ENCODE measurements at places on chromosomes 1 and 21. TPM values are rescaled to one million over a fixed set of nuclear protein-coding genes. Genes with fewer than 3 reads are reported as not detected.

Gene LRRC38
- not detected for total RNA-seq

DNA sequence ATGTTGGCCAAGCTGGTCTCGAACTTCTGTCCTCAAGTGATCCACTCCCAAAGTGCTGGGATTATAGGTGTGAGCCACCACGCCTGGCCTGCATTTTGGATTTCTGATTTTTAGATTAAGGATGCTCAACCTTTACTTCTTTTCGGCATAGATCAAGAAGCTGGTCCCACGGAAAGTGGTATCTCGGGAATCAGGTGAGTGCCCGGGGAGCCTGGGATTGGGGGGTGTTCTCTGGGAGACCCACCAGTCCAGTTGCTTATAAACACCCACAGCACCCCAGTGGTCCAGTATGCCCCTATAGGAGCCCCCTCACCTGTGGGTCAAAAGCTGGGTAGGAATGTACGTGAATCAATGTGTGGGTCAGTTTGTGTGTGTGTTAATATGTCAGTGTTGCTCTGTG, 3.2 kb downstream of the SH3D21 start:
- no peaks in the 10 kb centered on the region for H3K27me3 ChIP-seq
- H3K36me3 ChIP-seq: no peaks in the 10 kb centered on the region

GRCh38 chr1:21319447-21320407, 29.5 kb upstream of the ECE1 start:
- H3K27me3 ChIP-seq: no peaks in the 10 kb centered on the region
- H3K4me3 ChIP-seq: no peak overlapping the region
- no peak overlapping the region for H3K27ac ChIP-seq
- DNase-seq: no peak
- peaks cover 23% of the 10 kb centered on the region for H3K4me1 ChIP-seq
- peaks cover 11% of the 10 kb centered on the region for H3K36me3 ChIP-seq

Gene DMRTA2
- total RNA-seq: not detected

Gene SPRR2E
- total RNA-seq: not detected

DNA sequence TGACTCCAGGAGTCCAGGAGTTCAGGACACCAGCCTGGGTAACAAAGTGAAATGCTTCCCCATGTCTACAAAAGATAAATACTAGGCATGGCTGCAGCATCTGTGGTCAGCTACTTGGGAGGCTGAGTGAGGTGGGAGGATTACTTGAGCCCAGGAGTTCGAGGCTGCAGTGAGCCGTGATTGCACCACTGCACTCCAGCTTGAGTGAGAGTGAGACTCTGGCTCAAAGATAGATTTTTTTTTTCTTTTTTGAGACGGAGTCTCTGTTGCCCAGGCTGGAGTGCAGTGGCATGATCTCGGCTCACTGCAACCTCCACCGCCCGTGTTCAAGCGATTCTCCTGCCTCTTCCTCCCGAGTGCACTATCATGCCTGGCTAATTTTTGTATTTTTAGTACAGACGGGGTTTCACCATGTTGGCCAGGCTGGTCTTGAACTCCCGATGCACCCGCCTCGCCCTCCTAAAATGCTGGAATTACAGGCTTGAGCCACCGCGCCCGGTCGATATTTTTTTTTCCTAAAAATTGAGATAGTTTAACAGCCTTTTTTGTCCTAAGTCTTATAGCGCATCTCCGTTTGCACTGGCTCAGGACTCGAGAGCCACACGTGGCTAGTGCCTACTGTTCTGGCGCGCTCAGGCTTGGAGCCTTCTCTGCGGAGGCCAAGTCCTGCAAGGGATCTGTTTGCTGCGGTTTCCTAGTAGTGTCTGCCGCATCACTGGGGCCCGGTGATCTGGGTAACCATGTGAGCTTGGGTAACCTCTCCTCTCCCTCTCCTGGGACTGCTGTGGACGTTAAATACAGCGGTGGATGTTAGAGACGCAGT, 1.0 kb upstream of the MFN2 start:
- DNase-seq: no peak
- H3K36me3 ChIP-seq: peaks cover 8% of the 10 kb centered on the region
- H3K27me3 ChIP-seq: no peaks in the 10 kb centered on the region
- no peak overlapping the region for H3K4me3 ChIP-seq

- H3K4me1 ChIP-seq: peaks cover 11% of the 10 kb centered on the region
- H3K27ac ChIP-seq: no peak within 1 kb of the TSS
- peak within 1 kb of the TSS; percentile 61 for H3K4me3 ChIP-seq
- H3K36me3 ChIP-seq: no peaks in the 10 kb centered on the region
- H3K27me3 ChIP-seq: peaks cover 13% of the 10 kb centered on the region
Measured at GRCh38 chr1:91404151-91405012, at the start of gene HFM1. Gene HFM1, minus strand, starts transcription at chr1:91404837. Its CDS starts 3,755 bp downstream, at chr1:91401082.

Gene FLG2
- not detected for total RNA-seq

Gene LCE1E
- not detected for total RNA-seq

- DNase-seq: no peak
- no peak overlapping the region for H3K4me3 ChIP-seq
- H3K27ac ChIP-seq: no peak overlapping the region
- H3K4me1 ChIP-seq: no peaks in the 10 kb centered on the region
- H3K36me3 ChIP-seq: peaks cover 12% of the 10 kb centered on the region
Measured at GRCh38 chr1:235782601-235783000, 84.1 kb downstream of the LYST start.

DNA sequence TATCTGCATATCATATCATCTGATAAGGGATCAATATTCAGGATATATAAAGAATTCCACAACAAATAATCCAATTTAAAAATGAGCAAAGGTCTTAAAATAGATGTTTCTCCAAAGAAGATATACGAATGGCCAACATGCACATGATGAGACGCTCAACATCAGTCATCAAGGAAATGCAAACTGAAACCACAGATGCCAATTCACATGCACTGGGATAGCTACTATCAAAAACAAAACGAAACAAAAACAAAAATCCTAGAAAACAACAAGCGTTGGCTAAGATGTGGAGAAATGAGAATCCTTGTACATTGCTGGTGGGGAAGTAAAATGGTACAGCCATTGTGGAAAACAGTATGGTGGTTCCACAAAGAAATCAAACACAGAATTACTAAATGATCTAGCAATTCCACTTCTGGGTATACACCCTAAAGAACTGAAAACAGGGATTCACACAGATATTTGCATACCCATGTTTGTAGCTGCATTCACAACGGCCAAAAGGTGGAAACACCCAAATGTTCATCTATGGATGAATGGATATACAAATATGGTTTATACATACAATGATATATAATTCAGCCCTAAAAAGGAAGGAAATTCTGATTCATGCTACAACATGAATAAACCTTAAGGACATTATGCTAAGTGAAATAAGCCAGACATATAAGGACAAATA, 79.4 kb downstream of the PCSK9 start:
- H3K4me1 ChIP-seq: no peaks in the 10 kb centered on the region
- H3K27ac ChIP-seq: no peak overlapping the region
- no peak for DNase-seq

DNA sequence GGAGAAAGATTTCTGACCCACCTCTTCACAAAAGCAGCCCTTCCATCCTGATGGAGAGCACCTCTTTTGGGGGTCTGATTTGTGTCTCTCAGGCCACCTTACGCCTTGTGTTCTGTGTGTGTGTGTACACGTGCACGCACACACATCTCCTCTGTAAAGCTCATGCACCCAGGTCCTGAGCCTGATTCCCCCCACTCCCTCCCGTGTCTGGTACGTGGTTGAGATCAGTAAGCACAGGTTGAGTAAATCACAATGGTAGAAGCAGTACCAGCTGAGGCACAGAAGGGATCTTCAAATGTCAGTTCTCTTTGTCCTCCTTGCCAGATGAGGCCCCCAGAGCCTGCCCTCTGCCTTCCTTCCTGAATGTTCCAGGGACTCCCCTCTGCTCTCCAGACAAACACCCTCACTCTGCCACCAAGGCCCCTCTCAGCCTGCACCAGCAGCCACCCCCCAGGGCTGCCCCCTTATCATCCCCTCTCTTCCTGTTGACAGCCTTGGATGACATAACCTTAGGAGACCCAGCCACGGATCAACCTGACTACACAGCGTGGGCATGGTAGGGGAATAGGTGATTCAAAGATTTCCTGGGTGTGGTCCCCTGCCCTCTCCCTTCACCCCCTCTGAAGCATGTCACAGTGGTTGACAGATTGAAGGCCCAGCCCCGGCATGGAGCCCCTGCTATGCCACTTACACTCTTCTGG, 112.8 kb downstream of the HIVEP3 start:
- no peaks in the 10 kb centered on the region for H3K36me3 ChIP-seq
- no peaks in the 10 kb centered on the region for H3K27me3 ChIP-seq
- peaks cover 50% of the 10 kb centered on the region for H3K4me1 ChIP-seq
- no peak overlapping the region for H3K4me3 ChIP-seq

- H3K4me1 ChIP-seq: peaks cover 22% of the 10 kb centered on the region
- no peak for DNase-seq
Measured at GRCh38 chr1:23978805-23979204, 1.3 kb downstream of the SRSF10 start.

Gene NUAK2
- total RNA-seq: 15.0 TPM

DNA sequence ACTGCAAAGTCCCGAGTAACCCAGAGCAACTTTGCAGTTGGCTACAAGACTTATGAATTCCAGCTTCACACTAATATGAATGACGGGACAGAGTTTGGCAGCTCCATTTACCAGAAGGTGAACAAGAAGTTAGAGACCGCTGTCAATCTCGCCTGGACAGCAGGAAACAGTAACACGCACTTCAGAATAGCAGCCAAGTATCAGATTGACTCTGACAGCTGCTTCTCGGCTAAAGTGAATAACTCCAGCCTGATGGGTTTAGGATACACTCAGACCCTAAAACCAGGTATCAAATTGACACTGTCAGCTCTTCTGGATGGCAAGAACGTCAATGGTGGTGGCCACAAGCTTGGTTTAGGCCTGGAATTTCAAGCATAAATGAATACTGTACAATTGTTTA, 66.8 kb downstream of the ACBD6 start:
- H3K4me3 ChIP-seq: no peak overlapping the region
- no peak for DNase-seq
- no peaks in the 10 kb centered on the region for H3K27me3 ChIP-seq
- no peaks in the 10 kb centered on the region for H3K36me3 ChIP-seq
- no peaks in the 10 kb centered on the region for H3K4me1 ChIP-seq
- no peak overlapping the region for H3K27ac ChIP-seq

- no peak for DNase-seq
- no peaks in the 10 kb centered on the region for H3K4me1 ChIP-seq
- no peak overlapping the region for H3K27ac ChIP-seq
- no peak overlapping the region for H3K4me3 ChIP-seq
- peaks cover 4% of the 10 kb centered on the region for H3K27me3 ChIP-seq
- no peaks in the 10 kb centered on the region for H3K36me3 ChIP-seq
Measured at GRCh38 chr1:245583081-245583480, 428.3 kb downstream of the KIF26B start.

- peaks cover 37% of the 10 kb centered on the region for H3K4me1 ChIP-seq
- no peaks in the 10 kb centered on the region for H3K36me3 ChIP-seq
- H3K27me3 ChIP-seq: no peaks in the 10 kb centered on the region
- H3K4me3 ChIP-seq: peak overlapping the region; percentile 8
Measured at GRCh38 chr1:231612393-231613089, 14.0 kb upstream of the DISC1 start.
